ENCODE measurements at places on chromosomes 2 and 18. TPM values are rescaled to one million over a fixed set of nuclear protein-coding genes. Genes with fewer than 3 reads are reported as not detected.

CCDC178 gene
- not detected for total RNA-seq

TUBA3D gene
- total RNA-seq: not detected

HJURP gene
- total RNA-seq: 78.9 TPM

SIX3 gene
- total RNA-seq: 5.7 TPM

PAX3 gene
- total RNA-seq: not detected

REL gene
- total RNA-seq: 11.7 TPM

EDAR gene
- not detected for total RNA-seq

RGPD3 gene
- total RNA-seq: 0.25 TPM

GLI2 gene
- total RNA-seq: 25.2 TPM

TRAPPC12 gene
- total RNA-seq: 103 TPM

FAM110C gene
- total RNA-seq: 1.8 TPM

GPR39 gene
- total RNA-seq: 11.4 TPM

SMYD1 gene
- total RNA-seq: not detected

GRCh38 chr18:58863539-58864145 is 1.0 kb upstream of the ZNF532 start:
- peak; percentile 65 for DNase-seq

- DNase-seq: peak; percentile 54
Observed at GRCh38 chr2:57696016-57696415, 350.6 kb upstream of the VRK2 start.

DNA sequence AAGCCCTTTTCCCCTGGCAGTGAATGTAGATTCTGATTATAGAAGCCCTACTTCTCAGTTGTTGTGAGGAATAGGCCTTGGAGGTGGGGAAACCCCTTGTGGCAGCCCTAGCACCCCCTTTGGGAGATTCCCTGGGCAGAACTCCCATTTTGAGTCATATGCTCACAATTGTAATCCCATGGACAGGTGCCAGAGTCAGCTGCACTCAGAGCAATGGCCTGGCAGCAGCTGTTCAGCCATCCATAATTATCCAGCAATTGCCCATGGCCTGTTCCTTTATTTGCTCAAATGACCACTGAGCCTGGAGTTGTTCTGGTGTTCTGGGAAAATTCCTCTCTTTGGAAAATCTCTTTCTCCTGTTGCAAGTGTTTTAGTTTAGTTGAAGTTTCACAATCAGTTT is 71.7 kb downstream of the PTRHD1 start:
- DNase-seq: no peak

GRCh38 chr2:28778392-28778791 is 26.8 kb downstream of the PPP1CB start:
- DNase-seq: no peak

GRCh38 chr18:6960656-6961055 is 156.9 kb downstream of the LAMA1 start:
- DNase-seq: no peak

DNA sequence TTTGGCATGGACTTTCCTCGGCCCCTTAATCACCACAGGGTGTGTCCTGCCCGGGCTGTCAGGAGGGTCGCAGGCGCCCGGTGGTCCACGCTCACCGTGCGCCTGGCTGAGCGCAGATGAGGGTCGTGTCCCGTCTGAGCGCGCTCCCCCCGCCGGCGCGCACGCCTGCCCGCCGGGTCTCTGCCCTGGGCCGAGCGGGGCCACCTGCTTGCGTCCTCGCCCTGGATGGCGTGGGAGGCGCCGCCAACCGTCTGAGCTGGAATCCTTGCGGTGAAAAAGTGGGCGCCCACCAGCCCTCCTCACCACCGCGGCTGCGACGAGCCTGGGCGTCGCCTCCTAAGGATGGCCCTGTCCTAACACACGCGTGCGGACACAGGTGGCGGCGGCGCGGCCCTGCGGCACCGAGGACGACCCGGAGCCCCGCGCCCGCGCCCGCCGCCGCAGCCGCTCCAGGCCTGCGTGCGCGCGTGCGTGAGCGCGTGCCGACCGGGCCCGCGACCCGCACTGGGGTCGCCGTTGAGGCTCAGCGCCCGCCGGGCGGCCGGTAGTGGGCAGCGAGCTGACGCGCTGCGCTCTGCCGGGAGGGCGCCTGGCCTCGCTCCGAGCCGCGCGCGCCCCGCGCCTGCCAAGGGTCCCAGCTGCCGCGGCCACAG is 126.6 kb downstream of the ARHGEF4 start:
- peak; percentile 68 for DNase-seq

GRCh38 chr2:128332091-128332634 is 13.5 kb upstream of the HS6ST1 start:
- DNase-seq: no peak

DNA sequence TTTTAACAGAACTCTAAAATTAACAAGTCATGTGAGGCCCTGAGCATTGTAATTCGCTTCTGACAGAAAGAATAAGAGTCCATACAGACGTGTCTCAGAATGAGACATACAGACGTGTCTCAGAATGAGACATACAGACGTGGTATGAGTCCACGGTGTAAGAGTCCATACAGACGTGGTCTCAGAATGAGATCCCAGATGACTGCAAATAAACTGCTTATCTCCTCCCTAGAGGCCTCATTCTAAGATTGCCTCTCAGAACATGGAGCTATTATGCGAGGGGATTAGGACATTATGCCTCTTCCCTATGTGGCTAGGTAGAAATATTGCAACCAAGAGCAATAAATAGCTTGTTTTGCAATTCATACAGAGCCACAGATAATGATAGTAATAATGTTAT is 63.9 kb downstream of the NEB start:
- DNase-seq: no peak

GRCh38 chr2:8796878-8797550 is 40.4 kb downstream of the KIDINS220 start:
- DNase-seq: no peak

- no peak for DNase-seq
Observed at GRCh38 chr2:204664708-204665121, 119.4 kb downstream of the PARD3B start.

DNA sequence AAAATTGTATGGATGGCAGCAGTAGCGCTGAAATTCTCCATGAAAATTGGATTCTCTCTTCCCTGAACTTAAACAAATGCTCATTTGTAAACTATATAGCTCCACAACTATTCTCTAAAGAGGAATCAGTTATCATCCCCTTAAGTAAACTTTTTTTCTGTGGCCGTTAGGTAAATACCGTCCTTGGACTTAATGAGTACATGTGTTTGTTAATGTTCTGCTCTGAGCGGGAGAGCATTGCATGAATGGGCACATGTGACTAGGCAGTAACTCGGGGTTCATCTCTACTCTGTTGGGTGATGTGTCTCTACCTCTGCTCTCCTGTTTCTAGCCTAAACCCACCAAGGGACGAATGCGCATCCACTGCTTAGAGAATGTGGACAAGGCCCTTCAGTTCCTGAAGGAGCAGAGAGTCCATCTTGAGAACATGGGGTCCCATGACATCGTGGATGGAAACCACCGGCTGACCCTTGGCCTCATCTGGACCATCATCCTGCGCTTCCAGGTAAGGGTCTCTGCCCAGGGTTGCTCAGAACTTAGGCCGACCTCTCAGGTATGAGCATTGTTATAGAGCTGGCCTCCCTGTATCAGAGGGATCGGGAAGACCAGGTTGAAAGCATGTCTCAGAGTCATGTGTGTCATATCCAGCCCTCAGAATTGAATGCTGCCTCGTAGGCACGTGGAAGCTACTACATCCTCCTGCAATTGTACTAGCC is 111.5 kb upstream of the EML6 start:
- DNase-seq: no peak

- no peak for DNase-seq
Observed at GRCh38 chr2:168323529-168324021, 76.2 kb upstream of the STK39 start.

DNA sequence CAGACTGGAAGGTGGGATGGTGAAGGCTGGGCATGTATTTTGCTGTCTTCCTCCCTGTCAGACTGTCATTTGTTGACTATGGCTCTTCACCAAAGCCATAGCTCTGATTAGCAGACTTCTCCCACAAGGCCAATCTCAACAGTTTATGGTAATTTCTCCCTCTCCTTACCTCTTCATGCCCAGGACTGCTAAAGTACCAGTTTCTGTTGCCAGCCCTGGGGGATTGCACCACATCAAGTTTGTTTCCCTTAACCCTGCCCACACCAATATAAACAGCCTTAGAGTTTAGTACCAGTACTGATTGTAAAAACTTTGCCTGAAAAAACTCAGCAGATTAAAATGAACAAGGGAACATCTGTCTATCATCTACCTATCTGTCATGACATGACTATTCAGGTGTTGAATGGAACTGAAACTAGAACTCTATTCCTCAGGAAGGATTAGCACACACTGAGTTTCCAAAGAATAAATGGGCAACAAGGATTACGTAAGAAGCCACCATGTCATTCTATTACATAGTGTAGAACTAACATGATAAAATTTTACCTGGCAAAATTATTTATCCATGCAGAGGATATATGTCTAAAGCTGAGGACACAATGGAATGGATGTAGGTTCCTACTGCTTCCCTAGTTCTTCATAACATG is 13.7 kb downstream of the FEZ2 start:
- DNase-seq: no peak

DNA sequence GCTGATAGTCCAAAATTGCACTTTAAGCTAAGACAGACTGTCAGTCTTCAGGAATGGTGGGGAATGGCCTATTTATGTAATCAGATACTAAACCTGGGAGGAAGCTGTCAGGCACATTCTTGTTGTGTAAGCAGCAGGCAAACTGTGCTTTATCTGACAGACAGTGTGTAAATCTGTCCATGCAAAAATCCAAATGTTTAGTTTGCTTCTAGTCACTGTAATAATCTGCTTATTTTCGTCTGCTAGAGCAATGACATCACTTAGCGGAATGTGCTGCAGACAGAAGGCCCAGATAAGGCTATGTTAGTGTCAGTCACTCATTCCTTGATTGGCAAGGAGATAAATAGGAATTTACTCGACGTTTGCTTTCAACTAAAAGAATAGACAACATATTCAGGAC is 263.5 kb downstream of the ZNF407 start:
- no peak for DNase-seq

GRCh38 chr2:232190796-232191195 is 187.8 kb upstream of the ALPP start:
- no peak for DNase-seq

- no peak for DNase-seq
Observed at GRCh38 chr2:29607038-29607420, 314.4 kb downstream of the ALK start.

DNA sequence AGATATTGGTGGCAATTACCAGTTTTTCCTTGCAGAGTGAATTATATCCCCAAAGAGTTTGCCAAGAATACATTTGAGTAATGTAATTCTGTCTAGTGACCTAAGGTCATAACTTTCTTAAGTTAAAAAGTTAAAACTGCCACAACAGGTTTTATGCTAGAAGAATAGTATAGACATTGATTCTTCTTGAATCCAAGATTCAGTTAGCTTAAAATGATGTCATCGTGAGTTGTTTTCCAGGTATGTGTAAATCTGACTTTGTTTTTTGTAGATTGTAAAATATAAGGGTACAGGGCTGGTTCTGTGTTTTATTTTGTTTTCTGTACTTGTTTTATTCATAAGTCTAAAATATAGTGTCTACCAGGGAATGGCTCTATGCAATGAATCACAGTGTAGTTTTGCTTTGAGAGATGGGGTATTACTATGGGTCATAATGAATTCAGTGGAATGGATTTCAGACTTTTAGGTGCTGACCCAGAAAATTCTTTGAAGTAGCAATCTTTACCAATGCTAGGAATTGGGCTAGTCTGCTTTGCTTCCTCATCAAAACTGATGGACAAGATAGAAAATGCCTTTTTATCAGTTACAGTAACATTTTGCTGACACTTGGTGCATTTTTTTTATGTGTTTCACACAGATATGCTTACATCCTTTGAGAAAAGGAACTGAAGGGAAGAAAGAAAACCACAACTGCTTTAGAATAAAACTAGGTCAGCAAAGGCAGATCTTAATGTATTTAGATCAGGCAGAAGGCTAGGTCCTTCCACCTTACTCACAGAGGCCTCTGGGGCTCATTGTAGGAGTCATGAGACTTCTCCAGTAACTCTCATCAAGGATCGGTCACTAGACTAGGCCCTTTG is 20.8 kb upstream of the MGAT5 start:
- no peak for DNase-seq

DNA sequence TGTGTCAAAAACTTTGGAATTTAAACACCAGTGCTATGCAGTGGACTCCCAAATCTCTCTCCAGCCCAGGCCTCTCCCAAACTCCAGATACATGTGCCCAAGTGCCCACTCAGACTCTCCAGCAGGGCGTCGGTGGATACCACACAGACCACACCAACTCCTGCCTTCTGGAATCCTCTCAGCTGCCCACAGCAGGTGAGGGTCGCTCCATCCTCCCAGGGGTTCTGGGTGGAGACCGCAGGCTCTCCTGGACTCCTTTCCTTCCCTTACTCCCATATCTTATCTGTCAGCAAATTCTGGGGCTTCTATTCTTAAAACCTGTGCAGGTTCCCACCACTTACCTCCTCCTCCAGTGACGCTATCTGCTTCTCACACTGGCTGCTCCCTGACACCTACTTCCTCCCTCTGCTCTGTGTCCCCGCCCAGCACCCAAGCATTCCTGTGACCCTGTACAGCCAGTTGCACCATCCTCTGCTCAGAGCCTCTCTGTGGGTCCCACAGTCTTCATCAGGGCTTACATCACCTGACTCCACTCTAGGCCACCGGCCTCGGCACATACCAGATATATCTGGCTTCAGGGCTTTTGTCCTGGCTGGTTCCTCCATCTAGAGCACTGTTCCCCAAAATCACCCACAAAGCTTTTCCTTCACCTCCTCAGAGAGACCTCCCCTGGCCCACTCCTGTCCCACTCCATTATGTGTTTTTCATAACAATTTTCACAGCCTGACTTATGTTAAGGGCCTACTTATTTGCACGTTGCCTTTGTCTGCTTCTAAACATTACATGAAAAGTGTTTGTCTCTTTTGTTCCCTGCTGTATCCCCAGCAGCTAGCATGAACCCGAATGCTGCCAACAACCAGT is 2.6 kb upstream of the IMP4 start:
- DNase-seq: no peak

GRCh38 chr2:219002395-219003266 is 9.4 kb upstream of the CRYBA2 start:
- DNase-seq: peak; percentile 97

DNA sequence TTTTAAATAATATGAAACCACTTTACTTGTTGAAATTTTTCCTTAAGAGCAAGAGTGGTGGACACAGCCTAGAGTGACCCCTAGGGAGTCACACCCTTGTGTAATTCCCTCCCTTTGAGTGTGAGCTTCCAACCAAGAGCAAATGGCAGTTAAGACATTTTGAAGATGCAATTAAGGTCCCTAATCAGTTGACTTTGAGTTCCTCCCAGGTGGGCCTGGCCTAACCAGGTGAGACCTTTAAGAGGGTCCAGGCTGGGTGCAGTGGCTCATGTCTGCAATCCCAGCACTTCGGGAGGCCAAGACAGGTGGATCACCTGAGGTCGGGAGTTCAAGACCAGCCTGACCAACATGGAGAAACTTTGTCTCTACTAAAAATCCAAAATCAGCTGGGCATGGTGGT is 143.5 kb upstream of the PID1 start:
- no peak for DNase-seq

DNA sequence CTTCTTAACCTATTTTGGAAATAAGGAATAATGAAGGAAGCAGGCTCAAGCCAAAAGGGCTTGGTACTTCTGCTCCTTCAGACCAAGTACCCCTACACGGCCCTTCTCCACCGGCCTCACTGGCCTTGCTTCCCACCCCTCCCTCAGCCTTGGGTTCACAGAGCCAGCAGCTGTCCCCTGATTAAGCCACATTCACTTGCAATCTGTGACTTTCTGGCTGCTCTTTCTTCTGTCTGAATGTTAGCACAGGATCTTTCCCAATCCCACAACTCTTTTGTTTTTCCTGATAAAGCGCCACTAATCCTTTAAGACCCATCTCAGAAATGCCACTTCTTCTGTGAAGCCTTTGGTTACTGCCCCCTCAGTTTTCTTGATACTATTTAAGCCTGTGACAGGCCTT is 52.4 kb downstream of the REEP1 start:
- no peak for DNase-seq

- DNase-seq: no peak
Observed at GRCh38 chr2:191417746-191418145, 172.5 kb downstream of the MYO1B start.
